Esophagus muscularis mucosa (tissue), 4 donors: ENCODE measurements at places on chromosomes 12 and 14.

DNA sequence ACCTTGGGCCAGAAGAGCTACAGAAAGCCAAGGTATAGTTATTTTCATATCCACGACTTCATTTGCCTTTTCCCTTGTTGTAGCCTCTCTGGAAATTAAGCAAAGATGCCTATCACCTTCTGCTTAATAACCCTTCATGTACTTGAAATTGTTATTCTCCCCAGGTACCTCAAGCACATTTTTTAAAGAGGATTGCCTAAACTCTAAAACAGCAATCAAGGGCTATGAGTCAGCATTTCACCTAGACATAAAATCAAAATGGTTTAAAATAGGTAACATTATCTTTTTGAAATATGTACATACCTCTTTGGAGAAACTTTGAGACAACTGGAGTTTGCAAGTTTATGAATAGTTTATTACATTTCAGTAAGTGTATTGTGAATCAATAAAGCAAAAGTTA lies 11.6 kb downstream of the DTD2 start:
- no peaks in the 10 kb centered on the region for H3K27me3 ChIP-seq
- no peak overlapping the region for H3K4me3 ChIP-seq
- H3K4me1 ChIP-seq, result peaks cover 11% of the 10 kb centered on the region
- no peaks in the 10 kb centered on the region for H3K36me3 ChIP-seq

GRCh38 chr14:55120571-55121495 lies 8.2 kb upstream of the LGALS3 start:
- no peaks in the 10 kb centered on the region for H3K36me3 ChIP-seq
- H3K4me1 ChIP-seq, result peaks cover 61% of the 10 kb centered on the region
- H3K27ac ChIP-seq, result no peak overlapping the region
- no peak overlapping the region for H3K4me3 ChIP-seq

DNA sequence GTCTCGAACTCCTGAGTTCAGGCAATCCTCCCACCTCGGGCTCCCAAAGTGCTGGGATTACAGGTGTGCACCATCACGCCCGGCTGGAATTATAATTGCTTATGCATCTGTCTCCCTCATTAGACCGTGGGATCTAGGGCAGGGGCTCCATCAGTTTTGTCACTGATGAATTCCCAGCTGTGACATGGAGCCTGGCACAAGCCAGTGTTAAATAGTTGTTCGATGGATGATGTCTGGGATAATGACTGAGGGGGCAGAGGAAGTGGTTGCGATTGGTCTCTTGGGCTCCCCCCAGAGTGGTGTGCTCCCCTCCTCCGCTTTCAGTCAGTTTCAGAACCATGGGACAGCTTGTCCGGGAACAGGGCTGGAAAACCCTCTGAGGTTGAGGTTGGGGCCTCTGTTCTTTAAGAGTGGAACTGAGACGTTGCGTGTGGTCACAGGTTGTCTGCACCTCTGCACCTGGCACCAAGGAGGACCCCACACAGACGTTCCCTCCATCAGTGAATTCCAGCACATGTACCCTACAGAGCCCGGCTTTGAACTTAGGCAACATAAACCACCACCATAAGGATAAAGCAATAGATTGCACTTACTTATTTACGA lies 30.8 kb upstream of the BATF start:
- DNase-seq, result peak; percentile 74
- H3K27ac ChIP-seq, result no peak overlapping the region
- no peak overlapping the region for H3K4me3 ChIP-seq
- H3K36me3 ChIP-seq, result no peaks in the 10 kb centered on the region
- no peaks in the 10 kb centered on the region for H3K27me3 ChIP-seq

DNA sequence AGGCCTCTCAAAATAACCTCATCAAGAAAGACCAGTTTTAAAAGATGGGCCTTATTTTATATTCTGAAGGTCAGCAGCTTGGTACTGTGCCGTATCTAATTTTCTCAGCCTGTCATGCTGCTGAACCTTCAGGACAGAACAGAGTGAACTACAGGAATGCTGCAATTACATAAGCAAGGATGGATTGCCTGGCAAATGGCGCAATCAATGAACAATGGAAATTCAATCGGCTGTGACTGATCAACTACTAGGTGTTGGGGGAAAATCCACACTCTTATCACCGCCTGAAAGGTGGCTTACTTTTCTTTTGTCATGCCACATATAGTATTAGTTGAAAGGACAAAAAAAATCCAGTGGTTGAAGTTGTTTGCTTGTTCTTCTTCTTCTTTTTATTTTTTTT lies 8.5 kb downstream of the ACSS3 start:
- H3K27ac ChIP-seq, result no peak overlapping the region
- no peak for DNase-seq
- H3K4me1 ChIP-seq, result no peaks in the 10 kb centered on the region
- no peaks in the 10 kb centered on the region for H3K36me3 ChIP-seq
- H3K27me3 ChIP-seq, result no peaks in the 10 kb centered on the region
- H3K4me3 ChIP-seq, result no peak overlapping the region

DNA sequence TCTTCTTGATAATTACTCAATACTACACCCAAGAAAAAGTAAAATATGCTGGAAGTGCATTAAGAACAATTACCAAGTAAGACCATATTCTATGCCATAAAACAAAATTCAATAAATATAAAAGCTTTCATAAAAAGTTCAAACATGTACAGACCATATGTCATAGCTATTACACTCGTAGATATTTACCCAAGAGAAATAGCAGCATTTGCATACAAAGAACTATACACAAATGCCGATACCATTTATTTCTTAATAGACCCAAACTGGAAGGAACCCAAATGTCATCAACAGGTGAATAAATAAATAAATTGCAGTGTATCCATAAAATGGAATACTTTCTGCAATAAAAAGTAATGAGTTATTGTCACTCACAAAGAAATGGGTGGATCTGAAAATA lies 78.3 kb upstream of the SLC16A7 start:
- H3K36me3 ChIP-seq, result no peaks in the 10 kb centered on the region
- DNase-seq, result no peak
- H3K27ac ChIP-seq, result no peak overlapping the region
- no peak overlapping the region for H3K4me3 ChIP-seq
